ENCODE measurements at places on chromosomes 6 and 20.
A peak's percentile ranks its signal among the peaks of the same experiment; 100 is the strongest.

DNA sequence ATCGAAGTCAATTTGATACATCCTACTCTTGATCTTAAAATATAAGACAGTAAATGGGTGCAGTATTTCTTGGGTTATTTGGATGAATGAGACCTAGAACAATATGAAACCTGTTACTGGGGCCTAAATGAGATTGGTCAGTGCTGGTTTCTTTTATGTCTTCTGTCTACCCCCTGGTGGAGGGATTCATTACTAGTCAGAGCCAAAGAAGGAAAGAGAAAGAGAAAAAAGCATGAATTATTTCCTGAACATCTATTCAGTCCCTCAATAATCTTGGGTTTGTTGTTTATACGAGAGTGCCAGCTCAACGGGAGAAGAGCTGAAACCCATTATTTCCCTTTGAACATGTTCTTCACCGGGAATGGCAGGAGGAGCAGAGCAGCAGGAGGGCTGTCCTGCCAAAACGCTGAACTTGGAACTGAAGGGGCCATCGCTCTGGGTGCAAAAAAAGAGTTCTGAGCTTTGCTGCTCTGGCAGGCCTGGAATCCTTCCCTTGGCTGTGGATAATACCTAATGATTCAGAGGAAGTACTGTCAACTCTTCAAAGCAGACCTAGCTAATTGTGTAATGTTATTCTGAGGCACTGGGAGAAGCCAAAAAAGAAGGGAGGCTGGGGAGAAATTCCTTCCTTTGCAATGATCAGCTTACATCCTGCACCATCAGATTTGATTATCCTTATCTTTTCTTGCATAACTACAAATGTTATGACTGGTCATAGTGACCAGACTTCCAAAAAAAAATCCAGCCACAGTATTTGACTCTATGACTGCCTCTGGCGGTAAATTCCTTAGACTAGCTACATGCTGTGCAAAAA is 72.0 kb downstream of the BLOC1S5 start:
- no peak for DNase-seq

DNA sequence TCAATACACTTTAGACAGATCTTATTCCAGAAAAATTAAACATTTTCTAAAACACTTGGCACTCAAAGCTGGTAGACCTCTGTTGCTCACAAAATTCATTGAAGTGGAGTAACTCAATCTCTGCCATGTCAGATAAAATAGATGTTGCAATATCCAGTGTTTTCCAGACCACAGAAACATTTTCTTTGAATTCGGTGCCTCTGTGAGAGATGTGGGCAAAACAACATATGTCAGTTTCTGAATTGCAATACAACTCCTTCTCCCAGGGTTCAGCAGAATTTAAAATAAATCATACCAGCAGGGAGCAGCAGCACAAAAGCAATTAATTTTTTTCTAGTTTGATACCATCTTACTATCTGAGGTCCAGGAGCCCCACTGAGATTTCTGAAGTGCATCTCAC is 11.3 kb upstream of the PKHD1 start:
- no peak for DNase-seq

- DNase-seq, result no peak
Observed at GRCh38 chr6:44915111-44915510, 413.0 kb upstream of the RUNX2 start.

DNA sequence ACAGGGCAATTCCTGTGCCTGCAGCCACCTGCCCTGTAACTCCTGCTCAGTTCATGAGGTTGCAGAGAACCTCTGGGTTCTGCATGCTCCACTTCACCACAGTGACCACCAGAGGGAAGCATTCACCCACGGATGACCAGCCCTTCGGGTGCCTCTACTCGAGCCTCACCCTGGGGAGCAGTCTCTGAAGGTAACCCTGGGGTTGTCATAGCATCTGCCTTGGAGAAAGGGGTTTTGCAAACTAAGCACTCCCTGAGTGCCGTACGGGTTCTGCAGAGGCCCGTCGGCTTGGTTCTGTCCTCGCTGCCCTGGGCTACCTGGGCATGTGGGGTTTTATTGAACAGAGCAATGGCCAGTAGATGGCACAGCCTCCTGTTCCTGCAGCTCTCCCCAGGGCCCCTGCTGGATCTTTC is 10.2 kb upstream of the CST5 start:
- DNase-seq, result peak; percentile 72

GRCh38 chr20:52590100-52590499 is 382.1 kb upstream of the TSHZ2 start:
- no peak for DNase-seq

DNA sequence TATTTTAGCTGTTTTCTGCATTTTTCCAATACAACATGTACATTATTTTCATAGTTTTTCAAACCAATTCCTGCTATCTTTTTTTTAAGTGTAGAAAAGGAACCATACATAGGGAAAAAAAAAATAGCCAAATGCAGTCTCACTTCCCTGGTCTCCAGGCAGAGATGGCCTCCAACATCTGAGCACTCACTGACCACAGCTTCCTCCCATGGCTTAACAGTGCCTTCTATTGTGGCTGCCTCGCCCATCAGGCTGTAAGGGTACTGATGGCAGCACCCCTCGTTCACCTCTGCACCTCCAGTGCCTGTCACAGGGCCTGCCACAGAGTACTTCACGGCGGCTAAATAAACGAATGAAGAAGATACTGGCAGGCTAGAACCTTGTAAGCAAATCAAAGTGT is 591.1 kb downstream of the PTPRT start:
- DNase-seq, result no peak

DNA sequence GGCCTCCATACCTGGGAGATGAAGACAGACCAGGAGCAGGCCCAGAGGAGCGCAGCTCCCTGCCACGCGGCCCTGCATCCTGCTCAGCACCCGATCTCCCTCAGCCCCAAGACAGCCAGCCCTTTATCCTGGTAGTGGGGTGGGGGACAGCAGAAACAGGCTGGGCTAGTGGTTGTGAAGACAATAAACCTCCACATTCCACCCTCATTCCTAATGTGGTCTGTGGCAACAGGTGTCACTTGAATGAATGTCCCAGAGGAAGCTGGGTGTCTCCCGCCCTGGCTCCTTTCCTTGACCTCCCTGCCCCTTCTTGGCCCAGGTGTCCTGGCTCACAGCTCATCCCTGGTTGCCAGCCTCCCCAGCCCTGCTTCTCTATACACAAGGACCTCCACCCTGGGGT is at the start of gene C6orf15:
TSS of gene C6orf15 (minus strand) at position 98 of the 400 bp plus-strand sequence. CDS start at position 78, 20 bp downstream.
- no peak for DNase-seq

DNA sequence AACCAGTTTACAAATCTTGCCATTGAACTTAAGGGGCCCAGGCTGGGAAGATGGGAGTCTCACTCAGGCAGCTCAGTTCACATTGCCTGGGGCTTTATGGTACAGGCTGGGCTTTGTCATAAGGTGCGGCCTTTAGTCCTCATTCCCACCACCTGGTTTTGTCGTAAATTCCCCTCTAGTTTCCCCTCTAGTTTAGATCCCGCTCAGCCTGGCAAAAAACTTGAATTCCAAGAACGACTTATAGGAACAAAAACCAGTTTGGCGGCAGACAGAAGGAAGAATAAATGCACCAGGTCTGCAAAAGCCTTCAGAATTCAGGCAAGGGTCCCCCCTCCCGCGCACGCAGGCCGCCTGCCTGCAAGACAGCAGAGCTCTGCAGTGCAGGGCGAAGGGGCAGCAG is 4.1 kb downstream of the BMP7 start:
- no peak for DNase-seq

DNA sequence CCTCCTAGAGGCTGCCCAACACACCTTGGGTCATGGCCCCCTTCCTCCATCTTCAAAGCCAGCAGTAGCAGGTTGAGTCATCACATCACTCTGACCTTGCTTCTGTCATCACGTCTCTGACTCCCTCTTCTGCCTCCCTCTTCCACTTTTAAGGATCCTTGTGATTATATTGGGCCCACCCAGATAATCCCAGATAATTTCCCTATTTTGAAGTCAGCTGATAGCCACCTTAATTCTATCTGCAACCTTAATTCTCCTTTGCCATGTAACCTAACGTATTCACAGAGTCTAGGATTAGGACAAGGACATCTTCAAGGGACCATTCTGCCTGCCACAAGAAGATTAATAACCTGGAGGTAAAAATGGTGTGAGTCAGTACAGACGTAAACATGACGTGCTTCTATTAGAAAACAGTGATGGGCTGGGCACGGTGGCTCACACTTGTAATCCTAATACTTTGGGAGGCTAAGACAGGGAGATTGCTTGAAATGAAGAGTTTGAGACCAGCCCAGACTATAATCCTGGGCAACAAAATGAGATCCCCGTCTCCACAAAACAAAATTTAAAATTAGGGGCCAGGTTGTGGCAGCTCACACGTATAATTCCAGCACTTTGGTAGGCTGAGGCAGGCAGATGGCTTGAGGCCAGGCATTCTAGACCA is 3.3 kb downstream of the ZSWIM3 start:
- DNase-seq, result no peak

DNA sequence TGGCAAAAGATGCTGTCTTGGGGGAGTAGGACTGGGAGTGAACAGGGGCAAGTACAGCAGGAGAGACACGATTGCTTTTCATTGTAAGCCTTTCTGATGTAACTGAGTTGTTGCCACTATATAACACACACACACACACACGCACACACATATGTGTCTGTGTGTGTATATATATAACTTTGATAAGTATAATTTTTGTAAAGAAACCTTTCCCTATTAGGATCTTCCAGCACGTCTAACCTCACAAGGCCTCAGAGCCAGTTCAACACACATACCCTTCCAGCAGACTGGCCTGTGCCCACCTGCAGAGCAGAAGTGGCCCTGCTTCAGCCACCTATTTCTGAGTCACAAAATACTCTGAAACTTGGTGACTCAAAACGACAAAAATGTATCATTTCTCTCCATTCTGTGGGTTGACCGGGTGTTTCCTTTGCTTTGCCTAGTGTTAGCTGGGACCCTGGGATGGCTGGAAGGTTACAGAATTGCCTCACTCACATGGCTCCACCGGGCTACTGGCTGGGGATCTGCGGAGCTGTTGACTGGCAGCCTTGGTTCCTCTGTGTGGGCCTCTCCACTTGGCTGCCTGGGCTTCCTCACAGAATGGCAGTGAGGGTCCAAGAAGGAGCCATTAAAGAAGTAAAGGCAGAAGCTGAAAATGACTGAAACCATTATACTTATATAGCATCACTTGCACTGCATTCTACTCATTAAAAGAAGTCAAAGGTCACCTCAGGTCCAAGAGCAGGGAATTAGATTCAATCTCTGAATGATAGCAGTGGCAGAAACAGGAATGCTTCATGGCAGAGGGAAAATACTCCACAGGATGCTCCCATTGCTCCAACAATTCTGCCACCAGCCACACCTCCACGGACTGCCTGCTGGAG is 126.4 kb downstream of the BANF2 start:
- DNase-seq, result no peak

GRCh38 chr6:3510178-3510577 is 53.3 kb upstream of the SLC22A23 start:
- DNase-seq, result no peak

- peak; percentile 54 for DNase-seq
Observed at GRCh38 chr6:170152124-170152926, 138.6 kb downstream of the DLL1 start.

GRCh38 chr6:9085054-9085708 is 649.8 kb upstream of the SLC35B3 start:
- DNase-seq, result no peak

DNA sequence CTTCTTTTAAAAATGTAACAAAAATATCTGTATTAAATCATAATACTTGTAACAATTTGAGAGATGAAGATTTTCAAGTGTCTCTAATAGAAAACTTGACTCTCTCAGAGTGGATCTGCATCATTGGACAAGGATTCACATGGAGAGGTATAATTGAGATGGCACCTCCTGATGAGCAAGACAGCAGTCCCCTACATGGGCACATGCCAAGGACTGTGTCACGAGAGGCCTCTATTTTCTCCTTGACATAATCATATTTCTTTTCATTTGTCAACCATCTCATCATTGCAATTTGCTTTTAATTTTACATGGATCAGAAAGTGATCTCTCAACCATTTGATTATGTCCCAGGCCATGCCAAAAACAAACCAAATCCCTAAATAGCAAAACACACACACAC is 206.8 kb upstream of the THEMIS start:
- DNase-seq, result no peak

DNA sequence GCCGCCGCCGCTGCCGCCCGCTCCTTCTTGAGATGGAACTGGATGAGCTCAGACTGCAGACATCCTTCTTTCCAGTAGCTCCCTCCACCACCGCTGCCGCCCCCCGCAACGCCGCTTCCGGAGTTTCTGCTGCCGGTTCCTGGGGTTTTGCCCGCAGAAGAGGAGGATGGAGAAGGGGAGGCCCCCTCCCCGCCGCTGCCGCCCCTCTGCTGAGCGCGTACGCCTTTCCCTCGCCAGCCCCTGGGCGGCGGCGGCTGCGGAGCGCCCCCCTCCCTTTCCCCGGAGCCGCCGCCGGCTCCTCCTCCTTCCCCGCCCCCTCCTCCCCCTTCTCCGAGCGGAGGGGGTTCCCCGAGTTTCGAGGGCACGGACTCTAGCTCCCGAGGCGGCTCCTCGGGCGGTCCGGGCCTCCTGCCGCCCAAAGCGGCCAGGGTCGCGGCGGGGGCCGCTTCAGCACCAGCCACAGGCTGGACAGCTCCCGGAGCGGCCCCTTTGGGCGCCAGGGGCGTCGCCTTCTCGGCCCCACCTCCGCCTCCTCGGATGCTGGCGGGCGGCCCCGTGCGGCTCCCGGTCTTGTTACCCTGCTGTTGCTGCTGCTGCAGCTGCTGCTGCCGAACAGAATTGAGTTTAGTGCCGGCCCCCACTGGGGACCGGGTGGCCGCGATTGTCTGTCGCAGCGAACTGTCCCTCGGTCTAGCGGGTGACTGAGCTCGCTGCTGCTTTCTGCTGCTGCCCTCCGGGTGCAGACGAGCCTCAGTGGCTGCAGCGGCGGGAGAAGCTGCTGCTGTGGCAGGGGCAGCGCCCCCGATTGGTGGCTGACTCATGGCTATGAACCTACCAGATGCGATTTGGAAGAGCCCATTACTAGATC is 3.1 kb downstream of the MTCL3 start:
- DNase-seq, result peak; percentile 79

- no peak for DNase-seq
Observed at GRCh38 chr20:62607366-62608217, 34.7 kb upstream of the SLCO4A1 start.

DNA sequence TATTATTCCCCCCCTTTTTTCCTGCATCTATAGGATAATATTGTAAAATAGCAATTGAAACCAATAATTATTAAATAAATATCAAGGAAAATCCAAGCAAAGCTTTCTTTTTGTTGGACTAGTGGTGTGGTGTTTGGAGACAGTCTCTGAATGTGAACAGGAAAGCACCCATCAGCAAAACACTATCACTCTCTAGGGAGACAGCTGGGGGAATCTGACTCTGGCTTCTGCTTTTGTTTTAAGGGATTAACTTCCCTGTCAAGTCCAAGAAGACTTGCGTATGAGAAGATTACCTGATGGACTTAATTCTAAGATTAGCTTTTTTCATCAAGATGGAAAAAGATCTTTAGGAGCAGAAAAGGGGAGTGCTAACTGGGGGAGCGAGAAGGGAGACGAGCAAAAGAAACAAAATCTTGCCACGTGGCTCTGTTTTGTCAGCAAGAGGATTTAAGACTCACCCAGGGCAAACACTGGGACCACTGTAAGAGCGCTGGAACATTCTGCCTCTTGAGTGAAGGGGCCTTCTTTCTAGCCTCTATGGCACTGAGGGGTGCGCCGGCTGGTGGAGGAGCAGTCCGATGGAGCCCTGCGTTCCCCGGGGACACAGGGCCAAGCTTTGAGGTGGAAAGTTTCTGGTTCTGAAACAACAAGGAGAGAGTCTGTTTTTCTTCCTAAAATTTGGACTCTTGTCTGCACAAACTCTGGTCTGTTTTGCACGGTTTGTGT is 570 bp downstream of the TULP4 start:
- DNase-seq, result peak; percentile 24

GRCh38 chr6:77228279-77228678 is 235.0 kb downstream of the HTR1B start:
- DNase-seq, result no peak
